ENCODE measurements at places on chromosomes 1 and 21. TPM values are rescaled to one million over a fixed set of nuclear protein-coding genes. Genes with fewer than 3 reads are reported as not detected.

GRCh38 chr1:214548271-214548670 lies 3.1 kb downstream of the PTPN14 start:
- ATAC-seq: no peak

Gene IL23R
- total RNA-seq: 20.1 TPM

Gene KCNJ10
- not detected for total RNA-seq

Gene ARID4B
- total RNA-seq: 42.2 TPM

All from activated T-helper 17 cell treated with anti-CD3 and anti-CD28 coated beads, Interleukin-2, amount 50 U/mL, for 72 hours (primary cell).